Suppressor macrophage (primary cell): ENCODE measurements at places on chromosomes 6 and 20.

DNA sequence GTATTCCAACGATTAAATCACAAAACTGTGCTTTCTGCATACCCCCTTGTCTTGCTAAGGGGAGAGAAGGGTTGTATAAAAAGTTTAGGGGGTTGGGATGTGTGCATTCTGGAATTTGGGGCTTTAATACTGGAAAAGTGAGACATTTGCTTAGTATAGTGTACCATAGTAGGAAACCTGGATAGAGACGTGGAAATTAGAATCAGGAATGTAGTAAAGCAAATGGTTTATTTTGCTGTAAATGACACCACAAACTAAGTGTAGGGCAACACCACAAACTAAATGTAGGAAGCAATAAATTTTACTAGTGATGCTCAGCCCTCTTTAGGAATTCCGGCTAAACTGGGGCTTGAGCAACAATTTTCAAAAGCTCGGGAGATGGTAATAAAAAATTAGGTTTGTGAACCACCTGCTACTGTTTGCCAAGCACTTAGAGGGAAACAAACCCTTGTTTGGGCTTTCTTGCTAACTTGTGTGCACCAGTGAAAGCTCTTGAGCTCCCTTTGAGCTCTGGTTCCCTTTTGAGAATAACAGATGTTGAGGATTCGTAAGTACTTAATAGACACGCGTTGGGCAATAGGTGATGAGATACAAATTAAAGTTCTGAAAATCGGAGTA is 13.8 kb downstream of the BRD2 start:
- no peak for DNase-seq

GRCh38 chr20:59171986-59172385 is 8.4 kb downstream of the ZNF831 start:
- DNase-seq, result no peak

DNA sequence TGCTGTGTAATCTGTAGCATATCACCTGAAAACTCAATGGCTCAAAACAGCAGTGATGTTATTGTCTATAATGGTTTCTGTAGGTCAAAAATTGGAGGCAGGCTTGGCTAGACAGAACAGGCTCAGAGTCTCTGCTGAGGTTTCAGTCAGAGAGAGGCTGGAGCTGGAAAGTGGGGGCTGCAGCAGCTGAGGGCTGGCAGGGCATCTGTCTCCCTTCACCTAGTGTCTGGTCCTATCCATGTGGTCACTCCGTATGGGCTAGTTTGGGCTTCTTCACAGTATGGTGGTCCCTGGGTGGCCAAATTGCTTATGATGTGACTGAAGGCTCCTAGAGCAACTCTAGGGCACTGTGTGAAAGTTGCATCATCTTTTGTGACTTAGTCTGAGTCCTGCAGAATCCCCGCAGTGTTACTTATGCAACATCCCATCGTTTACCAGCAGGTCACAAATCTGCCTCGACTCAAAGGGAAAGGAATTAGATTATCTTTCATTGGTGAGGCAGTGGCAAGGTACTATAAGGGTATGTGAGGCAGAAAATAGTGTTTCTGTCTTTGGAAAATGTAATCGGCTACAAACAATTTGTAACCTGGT is 497.0 kb downstream of the EPHA7 start:
- no peak for DNase-seq

GRCh38 chr6:71419217-71420094 is 130.8 kb downstream of the OGFRL1 start:
- no peak for DNase-seq

DNA sequence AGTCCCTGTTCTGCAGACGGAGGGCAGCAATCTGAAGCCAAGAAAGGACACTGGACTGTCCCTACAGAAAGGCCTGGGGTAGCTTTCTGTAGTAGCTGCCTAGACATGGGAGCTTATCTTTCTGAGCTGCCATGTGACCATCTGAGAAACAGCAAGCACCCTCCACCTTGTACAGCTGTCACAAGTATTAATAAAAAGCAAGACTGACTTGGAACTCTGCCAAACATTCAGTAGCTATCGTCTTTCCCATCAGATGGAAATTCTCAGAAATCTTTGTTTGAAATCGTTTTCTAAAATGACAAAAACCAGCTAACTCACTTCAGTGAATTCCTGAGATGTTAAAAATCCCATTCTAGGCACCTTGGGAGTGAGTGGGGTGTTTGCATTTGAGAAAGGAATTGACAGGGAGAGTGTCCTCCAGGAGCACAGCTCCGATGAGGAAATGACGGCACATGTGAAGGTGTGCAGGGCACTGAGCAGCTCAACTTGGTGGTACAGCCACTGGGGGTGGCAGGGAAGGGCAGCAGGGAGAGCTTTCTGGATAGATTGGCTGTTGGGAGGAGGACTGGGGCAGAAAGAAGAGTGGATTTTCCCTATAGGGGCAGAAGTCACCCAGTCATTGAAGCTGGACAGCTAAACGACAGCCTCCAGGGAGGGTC is 24.5 kb downstream of the ACSS1 start:
- DNase-seq, result no peak

GRCh38 chr6:128432394-128432793 is 88.0 kb downstream of the PTPRK start:
- DNase-seq, result no peak

DNA sequence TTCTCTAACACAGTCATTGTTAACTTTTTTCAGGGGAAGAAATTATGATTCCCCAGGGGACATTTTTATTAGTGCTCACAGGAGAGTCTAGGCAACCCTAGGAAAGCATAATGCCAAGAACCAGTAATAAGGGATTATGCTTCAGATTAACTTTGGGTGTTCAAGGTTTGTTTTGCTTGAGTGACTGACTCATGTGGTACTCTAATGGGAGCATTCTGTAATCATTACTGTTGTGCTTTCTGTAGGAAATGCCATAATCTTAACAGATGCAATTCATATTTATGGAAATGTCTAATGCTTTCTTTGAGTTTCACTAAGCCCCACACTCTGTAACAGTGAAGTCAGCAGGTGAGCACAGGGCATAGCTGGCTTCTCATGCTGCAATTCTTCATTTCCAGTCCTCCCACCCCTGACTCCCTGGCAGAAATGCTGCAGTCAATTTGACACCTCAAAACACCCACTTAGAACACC is 263.4 kb upstream of the MAN1A1 start:
- no peak for DNase-seq

DNA sequence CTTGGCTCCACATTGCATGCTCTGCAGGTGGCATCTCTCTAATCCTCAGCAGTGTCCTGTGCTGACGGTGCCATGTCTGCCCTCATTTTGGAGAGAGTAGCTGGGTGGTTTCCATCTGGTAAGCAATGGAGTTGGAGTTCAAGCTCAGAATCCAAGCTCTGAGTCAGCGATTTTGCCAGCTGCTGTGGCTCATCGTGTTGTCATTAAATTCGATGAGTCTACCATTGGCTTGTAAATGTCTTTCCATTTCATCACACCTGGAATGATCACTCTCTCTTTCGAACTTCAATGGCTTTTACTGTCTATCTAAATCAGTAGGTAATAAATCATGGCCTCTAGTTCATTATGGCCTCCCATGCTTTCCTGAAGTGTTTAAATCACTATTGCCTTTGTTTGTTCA is 378.5 kb upstream of the TSHZ2 start:
- no peak for DNase-seq

DNA sequence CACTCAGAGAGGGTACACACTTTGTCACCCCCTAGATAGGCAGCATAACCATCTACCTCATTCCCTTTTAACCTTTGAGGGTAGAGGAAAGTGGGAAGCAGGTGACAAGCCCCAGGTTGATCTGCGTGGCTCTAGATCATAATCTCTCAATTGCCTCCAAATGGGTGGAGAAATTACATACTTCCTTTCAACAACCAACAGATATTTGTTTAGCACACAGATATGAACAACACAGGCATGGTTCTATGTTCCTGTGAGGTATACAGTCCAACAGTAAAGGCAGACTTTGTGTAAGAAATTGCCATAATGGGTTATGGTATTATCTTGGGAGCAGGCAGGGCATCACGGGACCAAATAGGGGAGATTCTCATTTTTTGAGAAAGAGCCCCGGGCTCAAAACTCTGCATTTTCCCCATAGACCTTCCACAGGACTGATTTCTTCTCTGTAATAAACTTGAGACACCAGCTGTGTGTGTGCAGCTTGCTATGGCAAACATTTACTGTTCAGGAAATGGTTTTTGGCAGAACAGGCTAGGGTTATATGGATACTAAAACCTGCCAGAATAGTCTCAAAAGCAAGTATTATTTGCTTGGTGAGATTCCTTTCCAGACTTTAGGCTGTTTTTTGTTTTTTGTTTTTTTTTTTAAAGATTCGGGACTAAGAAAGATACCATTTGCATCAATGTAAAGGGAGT is 126.2 kb downstream of the CD164 start:
- no peak for DNase-seq

GRCh38 chr20:38579219-38579910 is 1.6 kb upstream of the ADIG start:
- DNase-seq, result no peak

GRCh38 chr6:46410334-46410953 is 80.8 kb downstream of the RCAN2 start:
- peak; percentile 60 for DNase-seq

DNA sequence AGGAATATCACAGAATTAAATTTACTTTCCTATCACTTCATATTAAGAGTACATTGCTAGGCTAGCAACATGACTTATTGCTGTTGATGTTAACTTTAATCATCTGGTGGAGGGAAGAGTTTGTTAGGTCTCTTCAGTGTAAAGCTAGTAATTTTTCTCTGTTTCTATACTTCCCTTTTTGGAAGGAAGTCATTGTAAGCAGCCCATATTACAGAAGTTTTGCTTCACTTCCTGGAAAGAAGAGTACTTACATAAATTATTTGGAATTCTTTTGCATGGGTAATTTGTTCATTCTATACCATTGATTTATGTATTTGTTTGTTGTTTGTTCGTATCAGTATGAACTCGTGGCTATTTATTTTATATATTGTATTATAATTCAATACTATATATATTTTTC is 405.2 kb downstream of the RFPL4B start:
- peak; percentile 4 for DNase-seq

GRCh38 chr6:153096792-153097191 is 34.3 kb downstream of the RGS17 start:
- peak; percentile 33 for DNase-seq

GRCh38 chr20:46139908-46140482 is 21.9 kb downstream of the CD40 start:
- DNase-seq, result no peak

GRCh38 chr6:168711049-168711640 is 270.2 kb downstream of the SMOC2 start:
- peak; percentile 7 for DNase-seq

DNA sequence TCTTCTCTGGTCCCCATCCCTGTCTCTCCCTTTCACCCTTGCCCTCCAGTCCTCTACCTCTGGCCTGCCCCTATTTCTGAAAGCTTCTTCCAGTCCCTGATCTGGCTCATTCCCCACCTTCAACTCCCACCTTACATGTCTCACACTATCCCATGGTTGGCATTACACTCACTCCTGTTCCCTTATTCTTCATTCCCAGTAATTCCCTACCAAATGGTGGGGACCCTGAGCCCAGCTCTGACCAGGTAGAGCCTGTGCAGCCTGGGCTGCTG is 6.4 kb downstream of the TP53INP2 start:
- DNase-seq, result no peak

- no peak for DNase-seq
Observed at GRCh38 chr6:50451826-50452400, 261.4 kb upstream of the TFAP2D start.

DNA sequence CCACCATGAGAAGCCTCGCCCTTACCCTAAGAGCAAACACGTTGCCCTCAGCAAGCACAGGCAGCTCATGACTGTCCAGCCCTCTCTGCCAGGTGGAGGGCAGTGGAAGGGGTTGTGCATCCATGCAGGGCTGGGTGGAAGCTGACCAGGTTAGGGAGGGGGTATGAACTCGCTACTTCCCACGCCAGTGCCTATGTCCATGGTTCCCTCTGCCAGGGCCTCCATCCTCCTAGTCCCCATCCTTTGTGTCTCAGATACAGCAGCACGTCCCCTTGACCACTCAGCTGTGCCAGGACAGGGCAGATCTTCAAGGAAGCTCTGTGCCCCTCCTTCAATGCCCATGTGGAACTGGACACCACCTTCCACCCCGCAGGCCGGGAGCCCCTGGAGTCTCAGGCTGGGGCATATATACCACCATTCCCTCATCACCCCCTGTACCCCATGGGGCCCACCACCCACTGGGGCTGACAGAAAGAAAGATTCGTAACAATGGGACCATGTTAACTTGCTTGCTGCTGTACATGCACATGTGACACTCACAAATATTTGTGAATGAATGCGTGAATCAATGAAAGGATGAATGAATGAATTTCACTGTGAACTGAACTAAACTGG is 90.7 kb downstream of the ANKRD60 start:
- no peak for DNase-seq

DNA sequence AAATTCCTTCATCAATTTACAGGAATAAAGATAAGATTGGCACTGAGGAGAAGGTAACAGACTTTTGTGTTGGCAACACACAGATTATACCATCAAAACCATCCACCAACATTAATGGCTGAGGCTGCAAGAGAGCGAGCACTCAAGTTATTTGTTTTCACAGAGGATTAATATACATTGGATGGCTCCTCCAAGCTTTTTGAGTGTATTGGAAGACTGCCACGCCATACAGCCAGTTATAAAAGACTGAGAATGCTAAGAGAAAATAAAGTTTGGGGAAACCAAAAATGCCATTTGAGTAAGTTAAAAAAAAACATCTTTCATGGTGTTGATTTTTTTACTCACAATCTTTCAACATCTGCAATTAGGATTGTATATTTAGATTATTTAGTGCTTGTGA is 973.8 kb upstream of the SLC35B3 start:
- DNase-seq, result no peak

DNA sequence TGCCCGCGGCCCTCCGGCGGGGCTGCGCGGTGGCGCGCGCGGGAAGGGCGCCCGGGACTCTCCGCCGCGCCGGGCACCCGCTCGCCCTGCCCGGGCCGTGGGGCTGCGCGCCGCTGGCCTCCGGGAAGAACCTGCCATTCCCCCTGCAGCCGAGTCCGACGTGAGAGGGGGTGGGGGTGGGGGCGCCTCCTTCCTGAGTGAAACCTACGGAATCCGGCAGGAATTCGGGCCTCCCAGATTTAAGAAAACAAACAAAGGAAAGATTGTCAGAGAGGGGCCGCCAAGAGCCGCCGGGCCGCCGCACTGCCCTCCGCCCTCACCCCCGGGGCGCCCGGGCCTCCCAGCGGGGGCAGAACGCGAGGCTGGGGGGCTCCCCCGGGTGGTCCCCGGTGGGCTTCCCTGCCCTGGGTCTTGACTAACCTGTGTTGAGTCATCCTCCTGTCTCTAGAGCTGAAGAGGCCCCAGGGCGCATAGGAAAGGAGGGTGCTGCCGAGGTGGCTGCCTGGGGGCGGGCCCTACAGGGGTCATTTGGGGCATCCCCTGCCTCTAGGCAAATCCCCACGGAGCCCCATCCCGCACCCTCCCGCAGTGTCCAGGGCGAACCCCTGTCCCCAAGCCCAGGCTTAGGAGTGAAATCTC is 42.2 kb upstream of the FOXP4 start:
- no peak for DNase-seq

- DNase-seq, result no peak
Observed at GRCh38 chr6:115064680-115065079, 721.9 kb upstream of the HS3ST5 start.
